ENCODE measurements at places on chromosomes 12 and 14.

- peak; percentile 9 for DNase-seq
Measured at GRCh38 chr14:59374048-59374447, 91.1 kb downstream of the GPR135 start.

- no peak for DNase-seq
Measured at GRCh38 chr12:63792338-63792737, 12.6 kb downstream of the RXYLT1 start.

DNA sequence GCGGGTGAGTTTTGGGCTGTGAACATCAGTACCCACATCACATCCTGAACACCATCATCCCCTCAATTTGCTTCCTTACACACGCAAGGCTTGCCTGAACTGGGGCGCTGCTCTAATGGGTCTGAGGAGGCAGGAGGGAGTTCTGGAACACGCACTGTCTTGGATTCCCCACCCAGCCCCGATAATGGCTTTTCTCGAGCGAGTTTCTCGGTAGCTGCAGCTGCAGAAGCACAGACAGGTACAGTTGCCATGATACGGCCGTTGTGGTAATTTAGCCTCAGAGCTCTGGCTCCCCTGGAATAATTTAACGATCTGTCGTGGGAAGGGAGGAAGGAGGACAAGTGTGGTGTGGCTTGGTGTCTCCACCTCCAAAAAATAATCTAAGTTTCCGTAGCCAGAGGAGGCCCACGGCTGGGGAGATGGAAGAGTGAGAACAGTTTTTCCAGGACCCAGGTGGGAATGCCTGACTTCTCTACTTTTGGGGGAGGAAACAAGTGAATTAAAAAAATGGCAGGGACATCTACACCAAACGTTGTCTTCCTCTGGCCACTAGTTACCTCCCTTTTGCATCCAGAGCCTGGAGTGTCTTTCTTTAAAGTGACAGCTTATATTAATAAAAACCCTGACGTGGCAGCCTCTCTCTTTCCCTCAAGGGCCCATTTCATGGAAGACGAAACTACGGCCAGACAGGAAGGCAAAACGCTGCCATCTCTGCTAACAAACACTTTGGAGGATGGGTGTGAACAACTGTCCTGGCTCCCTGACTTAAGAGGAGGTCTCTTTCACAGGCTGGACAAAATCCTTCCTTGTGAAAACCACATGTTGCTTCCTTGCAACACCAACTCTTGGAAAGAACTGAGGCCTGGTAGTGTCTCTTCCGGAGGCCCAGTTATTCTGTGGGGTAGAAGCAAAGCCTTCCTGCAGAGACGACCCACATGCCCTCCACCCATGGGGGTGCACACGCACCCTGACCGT is 84.8 kb downstream of the RBM19 start:
- DNase-seq: no peak

- no peak for DNase-seq
Measured at GRCh38 chr12:89935850-89936249, 227.2 kb upstream of the ATP2B1 start.

DNA sequence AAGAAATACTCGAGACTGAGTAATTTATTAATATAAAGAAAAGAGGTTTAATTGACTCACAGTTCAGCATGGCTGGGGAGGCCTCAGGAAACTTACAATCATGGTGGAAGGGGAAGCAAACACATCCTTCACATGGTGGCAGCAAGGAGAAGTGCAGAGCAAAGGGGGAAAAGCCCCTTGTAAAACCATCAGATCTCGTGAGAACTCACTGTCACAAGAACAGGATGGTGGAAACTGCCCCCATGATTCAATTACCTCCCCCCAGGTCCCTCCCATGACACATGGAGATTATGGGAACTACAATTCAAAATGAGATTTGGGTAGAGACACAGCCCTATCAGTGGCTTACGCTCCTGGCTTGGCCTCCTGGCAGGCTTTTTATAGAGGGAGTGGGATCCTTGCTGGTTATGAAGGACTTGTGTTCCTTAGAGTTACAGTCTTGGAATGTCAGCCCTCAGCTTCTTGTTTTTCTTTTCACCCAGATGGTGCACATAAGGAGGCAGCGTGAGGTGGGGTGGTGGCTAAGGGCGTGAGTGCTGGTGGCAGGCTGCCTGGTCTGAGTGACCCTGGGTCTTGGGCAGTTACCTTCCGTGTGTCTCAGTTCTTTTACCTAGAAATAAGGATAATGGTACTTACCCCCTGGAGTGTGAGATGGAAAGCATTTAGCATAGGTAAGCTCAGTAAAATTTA is 25.7 kb downstream of the TRAF3 start:
- no peak for DNase-seq

DNA sequence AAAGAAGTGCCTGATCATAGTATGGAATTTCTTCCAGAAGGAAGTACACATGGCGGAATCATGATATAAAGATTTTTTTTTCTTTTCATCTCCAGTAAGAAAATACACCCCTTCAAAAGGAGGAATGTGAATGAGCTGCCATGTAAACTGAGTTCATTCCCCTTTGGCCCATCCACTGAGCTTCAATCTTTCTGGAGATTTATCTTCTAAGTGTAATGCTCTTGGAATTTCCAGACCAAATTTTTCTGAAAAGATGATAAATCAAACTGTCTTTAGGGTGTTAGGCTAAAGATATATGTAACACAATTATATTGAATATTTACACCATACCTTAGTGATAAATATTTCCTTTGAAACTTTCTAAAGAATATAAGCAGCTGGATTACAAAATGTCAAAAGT is 5.2 kb downstream of the DCN start:
- no peak for DNase-seq

DNA sequence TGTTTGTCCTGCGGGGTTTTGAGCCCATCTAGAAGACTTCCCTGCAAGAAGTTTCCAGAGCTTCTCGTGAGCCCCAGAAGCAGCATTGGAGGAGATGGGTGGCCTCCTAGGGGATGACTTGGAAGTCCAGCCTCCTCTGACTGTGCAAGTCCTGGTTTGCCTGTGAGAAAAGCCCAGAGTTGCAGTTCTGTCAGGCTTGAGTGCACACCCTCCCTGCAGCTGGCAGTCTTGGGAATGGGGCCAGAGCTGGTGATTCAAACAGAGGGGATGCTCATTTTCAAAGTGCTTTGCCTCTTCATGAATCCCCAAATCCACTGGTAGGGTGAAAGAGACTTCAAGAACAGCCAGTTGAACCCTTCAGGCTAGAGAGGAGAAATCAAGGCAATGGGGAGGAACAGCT is 3.9 kb upstream of the PPP1R1A start:
- DNase-seq: no peak

GRCh38 chr12:32949815-32950214 is 53.2 kb upstream of the PKP2 start:
- no peak for DNase-seq
